ENCODE measurements at places on chromosomes 5 and 9.

DNA sequence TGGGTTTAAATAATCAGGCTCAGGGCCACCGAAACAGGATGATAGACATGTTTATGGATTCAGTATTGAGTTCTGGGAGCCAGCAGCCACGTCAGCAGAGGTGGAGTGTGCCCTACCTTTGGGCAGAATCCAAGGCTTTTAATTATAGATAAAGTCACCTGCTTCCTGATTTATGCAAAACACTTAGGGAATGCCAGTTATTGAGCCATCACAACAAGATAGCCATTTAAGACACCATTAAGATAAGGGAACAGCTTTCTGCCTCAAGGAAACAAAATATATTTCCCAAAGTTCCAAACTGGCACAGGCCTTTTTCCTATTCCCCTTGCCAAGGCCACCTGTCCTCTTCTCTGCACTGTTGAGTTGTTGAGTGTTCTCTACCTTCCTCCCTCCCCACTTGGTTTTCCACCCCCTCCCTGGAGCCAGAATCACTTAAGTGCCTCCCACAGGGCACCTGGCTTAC is 2.4 kb downstream of the CCL28 start:
- no peak for DNase-seq

- peak; percentile 25 for DNase-seq
Measured at GRCh38 chr5:110105692-110106091, 416.0 kb downstream of the MAN2A1 start.

- DNase-seq, result no peak
Measured at GRCh38 chr5:97172227-97172626, 10.8 kb downstream of the RIOK2 start.

GRCh38 chr5:69492923-69493395 is 369 bp downstream of the OCLN start:
- no peak for DNase-seq

DNA sequence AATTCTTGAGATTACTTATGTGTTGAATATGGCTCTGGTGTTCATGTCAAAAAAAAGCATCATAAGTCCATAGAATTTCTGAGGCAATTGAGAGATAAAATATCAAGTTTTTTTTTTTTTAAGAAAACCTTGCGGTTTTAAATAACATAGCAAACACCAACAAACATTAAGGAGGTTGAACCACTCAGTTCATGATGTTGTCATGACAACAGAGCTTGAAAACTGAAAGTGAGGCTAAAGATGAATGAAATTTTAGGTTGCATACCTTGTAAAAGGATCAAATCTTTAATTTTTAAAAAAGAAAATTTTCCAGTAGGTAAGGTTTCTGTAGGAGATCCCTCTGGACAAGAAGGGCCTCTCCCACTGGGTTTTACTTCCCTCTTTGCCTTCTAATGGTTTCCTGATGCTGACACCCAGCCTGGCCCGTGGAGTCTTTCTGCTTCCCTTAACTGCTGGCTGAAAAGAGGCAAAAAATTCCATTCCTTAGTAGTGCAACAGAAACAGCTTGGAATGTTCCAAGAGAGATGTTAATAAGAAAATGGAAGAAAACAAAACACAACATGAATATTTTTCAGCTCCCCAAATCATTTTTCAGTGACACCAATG is 60.0 kb upstream of the FER start:
- DNase-seq, result no peak
